EH (cell line): ENCODE measurements at places on chromosomes 2 and 18.
A peak's percentile ranks its signal among the peaks of the same experiment; 100 is the strongest.

- no peak for DNase-seq
Measured at GRCh38 chr18:22166069-22166950, 3.1 kb upstream of the GATA6 start.

DNA sequence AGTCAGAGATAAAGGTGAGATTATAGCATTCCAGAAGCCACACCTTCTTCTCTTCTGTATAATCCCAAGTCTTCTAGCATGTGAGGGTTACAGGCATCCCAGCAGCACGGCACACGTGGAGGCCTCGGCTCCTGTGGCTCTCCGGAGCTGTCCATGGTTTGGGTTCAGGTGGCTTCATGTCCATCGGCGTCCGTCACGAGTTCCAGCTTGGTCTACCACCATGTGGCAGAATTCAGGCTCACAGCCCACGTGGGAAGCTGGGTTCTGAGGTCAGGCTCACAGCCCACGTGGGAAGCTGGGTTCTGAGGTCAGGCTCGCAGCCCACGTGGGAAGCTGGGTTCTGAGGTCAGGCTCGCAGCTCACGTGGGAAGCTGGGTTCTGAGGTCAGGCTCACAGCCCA is 378.3 kb upstream of the SALL3 start:
- DNase-seq = no peak

GRCh38 chr18:69752737-69753380 is 194.8 kb downstream of the CD226 start:
- no peak for DNase-seq

DNA sequence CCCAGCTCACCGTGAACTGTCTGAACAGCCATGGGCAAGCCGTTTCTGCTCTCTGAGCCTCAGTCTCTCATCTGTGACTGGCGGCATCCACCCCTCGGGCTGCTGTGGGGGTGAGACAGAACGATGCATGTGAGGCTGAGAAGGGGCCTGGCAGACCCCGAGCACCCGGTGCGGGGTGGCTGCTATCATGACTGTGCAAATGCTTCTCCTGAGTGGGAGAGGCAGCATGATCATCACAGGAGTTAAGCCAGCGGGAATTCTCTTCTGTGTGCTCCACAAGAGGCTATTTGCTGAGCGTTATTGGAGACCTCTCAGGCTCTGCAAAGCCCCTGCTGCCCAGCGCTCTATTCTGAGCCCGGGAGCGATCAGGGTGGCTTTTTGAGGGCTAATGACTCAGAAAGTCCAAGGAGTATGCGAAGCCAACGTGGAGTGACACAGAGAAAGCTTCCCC is 45.8 kb upstream of the ID2 start:
- DNase-seq = peak; percentile 11

GRCh38 chr18:1047406-1047805 is 142.7 kb downstream of the ADCYAP1 start:
- peak; percentile 76 for DNase-seq

DNA sequence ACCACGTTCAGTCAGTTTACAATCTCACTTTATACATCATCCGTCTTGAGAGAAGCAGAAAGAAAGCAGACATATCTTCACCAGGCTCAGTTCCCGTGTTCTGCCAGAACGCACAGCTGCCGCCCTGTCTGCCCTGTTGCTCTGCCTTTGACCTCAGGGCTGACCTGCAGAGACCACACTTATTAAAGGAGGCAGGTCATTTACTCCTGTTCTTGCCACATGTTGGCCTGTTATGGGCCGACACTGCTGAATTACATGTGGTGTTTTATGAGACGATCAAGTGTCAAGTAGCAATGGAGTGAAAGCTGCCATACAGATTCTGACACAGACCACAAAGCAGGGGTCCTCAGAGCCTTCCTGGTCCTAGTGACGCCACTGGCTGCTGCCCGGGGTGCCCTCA is 232.2 kb downstream of the TTC32 start:
- DNase-seq = no peak

DNA sequence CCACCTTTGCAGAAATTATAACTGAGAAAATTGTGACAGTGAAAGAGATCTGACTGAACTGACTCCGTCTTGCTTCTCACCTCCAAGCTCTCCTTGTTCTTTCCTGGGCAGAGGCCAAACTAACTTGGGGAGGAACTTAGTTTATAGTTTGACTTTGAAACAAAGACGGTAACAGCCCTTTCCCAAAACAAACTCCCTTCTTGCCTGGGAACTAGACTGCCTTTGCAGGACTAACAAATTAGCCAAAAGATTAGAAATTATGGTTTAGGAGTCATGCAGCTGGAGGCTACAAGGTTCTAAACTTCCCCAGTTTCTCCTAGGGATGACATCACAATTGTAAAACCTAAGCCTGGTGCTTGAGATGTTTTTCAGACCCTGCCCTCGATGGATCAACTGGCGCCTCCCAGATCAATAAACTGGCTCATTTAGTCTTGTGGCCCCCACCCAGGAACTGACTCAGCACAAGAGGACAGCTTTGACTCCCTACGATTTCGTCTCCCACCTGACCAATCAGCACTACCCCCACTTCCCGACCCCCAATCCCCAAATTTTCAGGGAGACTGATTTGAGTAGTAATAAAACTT is 137.7 kb downstream of the ALPK2 start:
- no peak for DNase-seq

DNA sequence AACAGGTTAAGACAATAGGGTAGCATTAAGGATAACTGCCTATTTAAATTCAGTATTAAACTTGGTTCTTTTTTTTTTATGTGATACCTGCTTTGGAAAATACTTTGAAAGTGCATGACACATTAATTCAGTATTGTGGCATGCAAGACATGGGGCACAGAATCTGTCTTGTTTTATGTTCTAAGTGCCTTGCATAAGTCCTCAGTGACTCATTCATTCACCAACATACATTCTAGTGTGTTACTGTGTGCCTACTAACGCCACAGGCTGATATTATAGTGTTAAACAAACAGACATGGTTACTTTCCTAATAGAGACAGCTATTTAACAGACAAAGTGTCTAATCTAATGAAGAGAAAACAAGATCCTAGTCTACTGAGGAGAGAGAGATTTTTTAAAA is 91.7 kb downstream of the GCA start:
- peak; percentile 3 for DNase-seq

GRCh38 chr2:58851598-58851997 is 610.5 kb upstream of the FANCL start:
- peak; percentile 18 for DNase-seq

DNA sequence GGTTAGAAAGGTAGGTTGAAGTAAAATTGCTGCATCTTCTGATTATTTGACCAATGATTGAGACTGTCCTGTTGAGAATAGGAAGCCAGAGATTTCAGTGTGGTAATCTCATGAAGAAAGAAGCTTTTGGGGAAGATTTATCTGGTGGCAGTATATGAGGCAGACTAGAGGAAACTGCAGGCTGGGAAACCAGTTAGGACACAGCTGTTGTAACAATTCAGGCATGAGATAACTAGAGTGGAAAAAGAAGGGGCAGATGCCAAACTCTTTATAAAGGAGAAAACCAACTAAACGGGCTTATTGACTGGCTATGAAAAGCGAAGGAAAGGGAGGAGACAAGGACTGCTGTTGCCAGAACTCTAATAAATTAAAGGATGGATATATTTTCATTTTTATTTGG is 155.6 kb downstream of the TTC27 start:
- no peak for DNase-seq

DNA sequence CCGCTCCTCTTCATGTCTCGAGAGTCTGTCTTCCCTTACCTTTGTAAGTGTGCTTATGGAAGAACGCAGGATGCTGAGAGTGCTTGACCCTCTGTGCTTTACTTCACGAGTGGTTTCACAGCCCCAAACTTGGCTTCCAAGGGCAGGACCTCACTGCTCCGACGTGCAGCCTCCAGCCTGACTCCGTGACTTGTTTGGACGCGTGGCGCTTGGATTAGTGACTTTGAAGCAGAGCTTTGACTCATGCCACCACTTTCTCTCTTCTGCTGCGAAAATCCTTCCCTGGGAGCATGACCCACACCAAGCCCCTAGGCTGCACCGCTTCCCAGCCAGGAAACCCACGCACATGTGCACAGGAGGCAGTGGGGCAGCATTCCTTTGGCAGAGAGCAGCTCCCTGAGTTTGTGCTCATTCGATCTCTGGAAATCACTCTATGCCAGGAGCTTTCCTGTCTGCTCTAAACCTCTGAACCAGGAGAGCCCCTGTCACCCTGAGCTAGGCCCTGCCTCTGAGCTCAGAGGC is 207.8 kb upstream of the HS6ST1 start:
- DNase-seq = no peak

DNA sequence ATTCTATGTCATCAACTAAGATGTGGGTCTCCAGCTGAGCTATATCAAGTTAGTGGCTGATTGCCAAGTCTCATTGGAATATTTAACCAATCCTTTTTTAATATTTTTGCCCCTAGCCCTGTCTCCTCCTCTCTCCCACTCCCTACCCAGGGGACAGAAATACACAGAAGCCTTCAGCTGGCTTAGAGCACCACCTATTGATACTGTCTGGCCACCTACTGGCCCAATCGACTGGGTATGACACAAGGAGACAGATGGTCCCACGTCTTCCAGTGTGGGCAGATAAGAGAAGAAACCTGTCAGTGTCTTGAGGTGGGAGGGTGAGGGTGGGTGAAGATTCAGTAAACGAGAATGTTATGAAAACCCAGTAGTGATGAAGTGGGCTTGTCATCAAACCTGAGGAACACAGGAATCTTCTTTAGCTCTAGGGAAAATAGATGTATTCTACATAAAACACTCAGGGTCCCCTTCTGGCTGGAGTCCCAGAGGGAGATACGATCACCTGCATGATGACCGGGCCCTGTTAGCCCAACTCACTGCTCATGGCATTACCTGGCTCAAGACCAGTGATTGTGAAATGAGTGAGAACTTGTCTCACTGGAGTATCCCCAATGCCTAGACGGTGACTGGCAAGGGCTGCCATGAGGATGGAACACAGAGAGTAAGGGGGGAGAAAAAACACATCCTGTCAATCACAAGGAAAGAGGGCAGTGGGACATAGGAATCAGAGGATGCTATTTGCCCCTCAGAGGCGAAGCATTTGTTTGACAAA is 26.7 kb downstream of the POLR1A start:
- peak; percentile 65 for DNase-seq

- no peak for DNase-seq
Measured at GRCh38 chr2:177235855-177236437, 23.4 kb downstream of the HNRNPA3 start.

DNA sequence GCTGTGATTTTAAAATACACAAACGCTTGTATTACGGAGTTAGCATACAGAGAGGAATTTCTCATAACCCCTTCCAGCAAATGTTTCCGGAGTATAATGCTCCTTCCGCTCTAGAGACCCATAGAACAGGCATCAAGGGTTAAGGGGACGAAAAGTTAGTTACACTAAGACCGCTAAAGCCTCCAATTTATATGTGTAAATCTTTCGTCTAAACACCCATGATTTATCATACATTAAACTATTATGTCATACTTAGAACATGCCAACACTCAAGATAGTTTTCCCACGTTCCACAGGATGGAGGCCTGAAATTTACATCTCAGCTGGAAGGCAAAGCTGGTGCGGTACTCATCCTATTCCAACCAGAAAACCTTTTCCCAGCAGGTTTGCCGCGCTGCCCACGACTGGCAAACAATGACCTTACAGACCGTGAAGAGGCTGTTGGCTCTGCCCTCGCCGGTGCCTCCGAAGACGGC is 650 bp downstream of the ORMDL1 start:
- peak; percentile 57 for DNase-seq

GRCh38 chr18:48796491-48797205 is 154.1 kb downstream of the SMAD7 start:
- no peak for DNase-seq

- peak; percentile 29 for DNase-seq
Measured at GRCh38 chr18:46546111-46546640, 110.8 kb downstream of the LOXHD1 start.

DNA sequence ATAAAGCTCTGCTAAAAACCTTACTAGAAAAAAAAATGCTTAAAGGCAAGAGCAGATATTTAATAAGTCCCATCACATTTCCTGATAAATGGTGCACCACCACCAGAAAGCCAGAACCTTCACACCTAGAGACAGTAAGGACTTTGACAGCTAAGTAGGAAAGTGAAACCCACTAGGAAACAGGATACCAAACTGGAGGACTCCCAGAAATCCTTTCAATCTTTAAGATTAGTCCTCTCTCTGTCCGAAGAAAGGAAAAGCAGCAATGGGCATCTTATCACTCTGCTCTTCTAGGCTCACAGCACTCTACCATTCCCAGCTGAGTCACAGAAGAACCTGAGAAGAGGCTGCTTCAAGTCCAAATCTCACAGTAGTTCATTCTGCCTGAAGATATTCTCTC is 3.7 kb downstream of the DYM start:
- DNase-seq = peak; percentile 28

GRCh38 chr2:126777620-126777978 is 121.1 kb upstream of the TEX51 start:
- no peak for DNase-seq

- peak; percentile 78 for DNase-seq
Measured at GRCh38 chr2:65530547-65531320, 98.3 kb upstream of the SPRED2 start.

GRCh38 chr2:111704246-111704645 is 179.7 kb downstream of the ANAPC1 start:
- peak; percentile 62 for DNase-seq

DNA sequence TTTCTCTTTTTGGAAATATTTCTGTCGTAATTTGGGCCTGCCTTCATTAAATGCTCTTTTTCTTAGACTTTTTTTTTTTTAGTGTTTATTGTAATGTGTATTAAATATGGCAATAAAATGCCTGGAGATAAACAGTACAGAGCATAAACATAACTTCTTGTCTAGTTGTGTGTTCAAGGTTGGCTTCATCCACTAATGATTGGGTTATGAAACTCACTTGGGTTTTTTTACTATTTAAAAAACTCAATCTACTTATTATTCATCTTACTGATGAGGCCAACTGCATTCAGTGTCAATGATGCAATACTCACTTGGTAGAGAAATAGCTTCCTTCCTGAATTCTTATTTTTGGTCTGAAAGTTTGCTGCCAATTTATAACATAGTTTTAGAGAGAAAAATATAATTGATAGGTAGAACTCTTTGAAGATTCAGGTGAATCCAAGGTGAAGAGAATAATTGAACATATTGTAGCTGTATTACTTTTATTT is 144.2 kb upstream of the NABP1 start:
- DNase-seq = peak; percentile 12

DNA sequence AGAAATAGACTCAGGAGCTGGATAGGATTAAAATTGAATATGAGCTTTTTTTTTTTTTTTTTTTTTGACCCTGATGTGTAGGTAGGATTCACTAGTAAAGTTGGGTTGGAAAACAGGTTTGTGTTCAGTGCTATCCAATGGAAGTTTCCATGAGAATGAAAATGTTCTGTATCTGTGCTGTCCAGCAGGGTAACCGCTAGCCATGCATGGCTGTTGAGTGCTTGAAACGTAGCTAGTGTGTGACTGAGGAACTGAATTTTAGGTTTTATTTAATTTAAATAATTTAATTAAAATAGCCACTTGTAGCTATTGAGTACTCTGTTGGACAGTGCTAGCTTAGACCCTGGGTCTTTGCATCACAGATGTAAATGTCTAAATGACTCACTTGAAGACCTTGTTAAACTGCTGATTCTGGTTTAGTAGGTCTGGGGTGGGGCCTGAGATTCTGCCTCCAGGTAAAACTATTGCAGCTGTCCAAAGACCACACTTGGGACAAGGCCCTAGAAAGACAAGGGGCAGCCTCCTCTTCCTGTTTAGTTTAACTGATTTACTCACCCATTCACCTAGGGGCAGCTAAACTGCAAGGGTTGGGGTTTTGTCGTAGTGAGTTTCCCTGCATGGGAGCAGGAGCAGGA is 84.7 kb upstream of the STON1 start:
- no peak for DNase-seq
